ENCODE measurements at places on chromosomes 11 and 22.

DNA sequence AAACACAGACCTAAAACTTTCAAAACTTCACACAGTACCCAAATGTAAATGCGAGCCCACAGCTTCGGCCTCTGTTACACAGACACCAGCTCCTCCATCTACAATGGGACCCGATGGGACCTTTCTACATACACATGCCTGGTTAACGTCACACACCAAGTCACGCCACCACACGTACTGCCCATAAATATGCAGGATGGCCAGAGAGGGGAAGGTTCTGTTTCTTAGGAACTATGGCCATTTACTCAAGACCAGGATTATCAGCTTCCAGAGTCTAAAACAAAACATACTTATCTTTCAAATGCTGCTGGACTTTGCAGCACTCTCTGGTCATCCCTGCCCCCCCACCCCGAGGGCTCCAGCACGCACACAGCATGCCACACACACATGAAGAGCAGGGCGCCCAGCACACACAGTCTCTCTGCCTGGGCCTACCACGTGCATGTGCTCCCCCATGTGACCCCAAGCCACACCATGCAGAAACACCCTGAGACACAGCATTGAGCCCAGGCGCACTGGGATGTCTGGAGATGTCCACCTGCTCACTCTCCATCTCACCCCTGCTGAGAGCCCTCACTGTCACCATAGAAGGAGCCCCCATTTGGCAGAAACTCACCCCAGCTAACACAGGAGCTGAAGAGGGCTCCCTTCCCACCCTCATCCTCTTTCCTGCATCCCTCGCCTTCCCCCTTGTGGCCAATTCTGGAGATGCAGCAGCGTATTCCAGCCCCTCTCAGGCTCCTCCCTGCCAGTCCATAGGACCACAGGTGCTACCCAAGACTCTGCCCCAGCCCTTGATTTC lies 61.8 kb downstream of the SLC22A12 start:
- DNase-seq, result peak; percentile 68

- no peak for DNase-seq
These were observed 156.6 kb upstream of the POU2AF2 start for GRCh38 chr11:111088847-111089355.

GRCh38 chr11:115696563-115696962 lies 192.3 kb upstream of the CADM1 start:
- DNase-seq, result no peak

- DNase-seq, result no peak
These were observed 138.1 kb downstream of the SBF2 start for GRCh38 chr11:10155793-10156490.

DNA sequence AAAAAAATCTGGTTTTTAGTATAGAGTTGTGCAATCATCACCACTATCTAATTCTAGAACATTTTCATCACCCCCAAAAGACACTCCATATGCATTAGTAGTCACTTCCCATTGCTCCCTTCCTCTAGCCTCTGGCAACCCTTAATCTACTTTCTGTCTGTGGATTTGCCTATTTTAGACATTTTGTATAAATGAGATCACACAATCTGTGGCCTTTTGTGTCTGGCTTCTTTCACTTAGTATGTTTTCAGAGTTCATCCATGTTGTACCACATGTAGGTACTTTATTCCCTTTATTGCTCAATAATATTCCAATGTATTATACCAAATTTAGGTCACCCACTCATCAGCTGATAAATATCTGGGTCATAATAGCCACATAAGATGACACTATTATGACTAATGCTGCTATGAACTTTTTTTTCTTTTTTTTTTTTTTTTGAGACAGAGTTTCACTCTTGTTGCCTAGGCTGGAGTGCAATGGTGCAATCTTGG lies 67.5 kb upstream of the SCUBE2 start:
- no peak for DNase-seq
